Activated CD4-positive, alpha-beta T cell treated with anti-CD3 and anti-CD28 coated beads for 48 hours (primary cell): ENCODE measurements at places on chromosomes 7 and 10.
A peak's percentile ranks its signal among the peaks of the same experiment; 100 is the strongest.

- no peak for DNase-seq
Measured at GRCh38 chr10:102616066-102616770, 28.1 kb upstream of the TRIM8 start.

DNA sequence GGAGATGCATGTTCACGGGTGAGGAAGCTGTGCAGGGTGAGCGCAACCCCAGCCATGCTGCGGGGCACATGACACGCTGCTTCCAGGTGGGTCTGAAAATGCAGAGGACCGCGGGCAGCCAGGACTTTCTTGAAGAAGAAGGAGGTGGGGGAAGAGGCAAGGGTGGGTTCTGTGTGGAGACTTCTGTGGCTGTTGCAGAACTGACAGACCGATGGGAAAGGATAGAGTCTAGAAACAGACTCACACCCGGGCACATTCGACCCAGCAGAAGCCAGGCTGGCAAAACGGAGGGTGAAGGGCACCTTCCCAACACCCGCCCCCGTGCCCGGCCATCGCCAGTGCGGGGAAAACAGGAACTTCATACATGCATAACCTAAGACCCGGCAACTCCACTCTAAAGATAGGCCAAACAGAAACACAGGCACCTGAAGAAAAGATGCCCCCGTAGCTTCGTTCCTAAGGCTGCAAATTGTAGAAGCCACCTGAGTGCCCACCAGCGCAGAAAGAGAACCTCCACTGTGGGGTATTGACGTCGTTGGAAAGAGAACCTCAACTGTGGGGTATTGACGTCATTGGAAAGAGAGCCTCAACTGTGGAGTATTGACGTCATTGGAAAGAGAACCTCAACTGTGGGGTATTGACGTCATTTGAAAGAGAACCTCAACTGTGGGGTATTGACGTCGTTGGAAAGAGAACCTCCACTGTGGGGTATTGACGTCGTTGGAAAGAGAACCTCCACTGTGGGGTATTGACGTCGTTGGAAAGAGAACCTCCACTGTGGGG lies 4.8 kb upstream of the KNDC1 start:
- no peak for DNase-seq

DNA sequence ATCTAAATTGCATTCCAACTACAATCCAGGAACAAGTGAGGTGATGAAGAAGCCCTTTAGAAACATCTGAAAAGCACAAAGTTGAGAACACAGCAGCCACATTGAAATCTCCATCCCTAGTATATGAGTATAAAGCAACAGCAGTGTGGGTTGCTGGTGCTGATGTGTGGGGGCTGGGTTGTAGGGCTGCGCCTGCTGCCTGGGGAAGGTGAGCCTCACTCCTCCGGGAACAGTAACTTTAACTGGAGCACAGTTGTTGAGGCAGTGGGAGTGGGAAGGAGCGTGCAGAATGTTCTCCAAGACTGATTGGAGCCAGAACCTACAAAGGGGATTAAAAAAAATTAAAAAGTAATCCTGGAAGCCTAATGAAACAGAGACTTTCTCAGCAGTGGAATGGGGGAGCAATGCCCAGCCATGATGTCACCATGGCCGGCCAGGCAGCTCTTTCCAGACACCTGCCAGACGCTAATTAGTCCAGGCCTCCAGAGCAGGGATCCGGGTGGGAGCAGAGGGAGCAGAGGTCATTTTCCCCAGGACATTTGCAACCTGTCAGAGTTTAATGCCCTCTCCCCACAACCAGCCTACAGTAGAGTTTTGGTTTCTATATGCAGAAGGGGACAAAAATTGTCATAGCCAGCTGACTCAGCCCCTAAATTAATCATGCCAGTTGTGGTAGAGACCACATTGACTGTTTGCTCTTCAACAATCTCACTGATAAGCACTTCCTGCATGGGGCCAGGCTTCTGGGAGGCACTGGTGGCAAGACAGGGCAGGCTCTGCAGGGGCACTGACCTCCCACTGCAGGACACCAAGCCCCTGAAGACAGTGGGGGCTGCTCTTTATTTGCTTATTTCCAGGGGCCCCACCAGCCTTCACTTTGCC lies 133.0 kb upstream of the ZNF32 start:
- peak; percentile 66 for DNase-seq

GRCh38 chr10:32077896-32078485 lies 21.8 kb upstream of the KIF5B start:
- DNase-seq, result no peak

GRCh38 chr7:77331938-77332695 lies 84.0 kb downstream of the GSAP start:
- DNase-seq, result peak; percentile 68

DNA sequence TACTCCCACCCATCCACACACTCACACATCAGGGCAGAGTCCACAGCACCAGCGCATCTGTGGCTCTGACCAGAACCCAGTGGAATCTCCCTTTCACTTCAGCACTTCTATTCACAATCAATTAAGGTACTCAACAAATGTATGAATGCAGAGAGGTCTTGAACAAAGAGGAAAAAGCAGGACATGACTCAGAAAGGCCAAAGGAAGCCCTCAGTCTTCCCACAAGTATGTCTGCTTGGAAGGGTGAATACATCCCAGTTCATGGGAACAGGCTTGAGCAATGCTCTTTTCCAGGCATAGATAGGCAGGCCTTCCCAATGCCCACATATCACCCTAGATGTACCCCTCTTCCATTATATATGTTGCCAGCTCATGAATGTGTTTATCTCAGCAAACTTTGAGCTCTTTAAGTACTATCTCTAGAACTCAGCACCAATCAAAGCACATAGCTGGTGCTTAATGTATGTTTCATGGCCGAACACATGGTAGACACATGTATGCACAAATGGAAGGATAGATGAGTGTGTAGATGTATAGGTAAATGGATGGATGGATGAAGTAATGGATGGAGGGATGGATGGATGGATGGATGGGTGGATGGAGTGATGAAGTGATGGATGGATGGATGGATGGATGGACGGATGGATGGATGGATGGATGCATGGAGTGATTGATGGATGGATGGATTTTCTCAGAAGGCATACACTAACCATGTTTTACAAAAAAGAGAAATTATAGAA lies 507.6 kb downstream of the GRID1 start:
- DNase-seq, result no peak

DNA sequence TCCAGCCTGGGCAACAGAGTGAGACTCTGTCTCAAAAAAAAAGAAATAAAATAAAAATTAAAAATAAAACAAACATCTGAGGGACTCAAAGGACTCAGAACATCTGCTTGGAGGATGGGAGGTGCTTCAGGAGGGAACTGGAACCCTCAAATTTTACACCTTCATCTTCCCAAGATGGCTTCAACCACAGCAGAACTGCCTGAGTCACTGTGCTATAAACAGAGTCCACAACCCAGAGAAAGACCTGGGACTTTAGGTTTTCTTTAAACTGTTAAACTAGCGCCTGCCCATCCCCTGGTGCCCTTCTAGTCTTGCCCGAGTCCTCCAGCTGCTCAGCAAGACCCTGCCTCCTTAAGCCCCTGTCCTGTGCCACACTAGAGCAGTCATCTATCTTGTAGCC lies 40.8 kb downstream of the RGS10 start:
- peak; percentile 33 for DNase-seq

- no peak for DNase-seq
Measured at GRCh38 chr10:126732308-126732707, 61.8 kb upstream of the C10orf90 start.
